Esophagus mucosa (tissue), 1 donor: ENCODE measurements at places on chromosomes 7 and 10. TPM values are rescaled to one million over a fixed set of nuclear protein-coding genes. Genes with fewer than 3 reads are reported as not detected.
A peak's percentile ranks its signal among the peaks of the same experiment; 100 is the strongest.

ANXA8L1 gene
- total RNA-seq, result 193 TPM

MOGAT3 gene
- total RNA-seq, result not detected

GRCh38 chr10:44571701-44572100 is 186.8 kb upstream of the CXCL12 start:
- no peak for ATAC-seq

DNA sequence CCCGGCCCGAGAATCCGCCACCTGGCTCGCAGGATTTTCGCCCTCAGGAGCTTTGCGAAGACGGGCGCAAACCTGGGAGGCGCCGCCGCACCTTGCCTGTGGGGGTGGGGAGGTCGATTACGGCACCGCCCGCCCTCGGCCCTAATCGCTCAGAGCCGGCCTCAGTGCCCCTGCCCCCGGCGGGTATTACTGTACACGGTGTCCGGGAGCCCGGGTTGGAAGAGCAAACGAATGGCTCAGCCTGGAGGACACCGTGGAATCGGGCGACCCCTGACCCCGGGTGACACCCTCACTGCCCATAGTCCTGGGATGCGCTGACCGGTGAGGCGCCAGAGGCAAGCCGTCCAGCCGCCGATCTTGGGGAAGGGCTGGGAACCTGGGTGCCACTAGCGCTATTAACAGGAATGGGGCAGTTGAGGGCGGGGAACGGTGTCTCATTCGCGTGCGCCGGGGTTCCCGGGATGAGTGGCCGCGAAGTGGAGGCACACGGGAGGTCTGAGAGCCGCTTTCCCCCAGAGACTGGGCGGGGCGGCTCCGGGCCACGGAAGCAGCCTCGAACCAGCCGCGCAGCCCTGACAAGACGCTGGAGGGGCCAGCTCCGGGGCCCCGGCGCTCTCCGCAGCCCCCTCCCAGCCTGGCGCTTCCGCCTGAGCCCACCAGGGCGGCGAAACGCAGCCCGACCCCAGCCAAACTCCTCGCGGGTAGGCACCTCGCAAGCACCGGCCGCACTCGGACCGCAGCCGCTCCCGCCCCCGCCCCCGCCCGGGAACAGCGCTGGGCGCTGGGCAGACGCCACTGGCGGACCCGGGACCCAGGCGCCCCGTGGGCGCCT is 167.5 kb downstream of the NRF1 start:
- ATAC-seq, result peak; percentile 10

GRCh38 chr7:84492098-84493034 is 297.8 kb upstream of the SEMA3A start:
- no peak for ATAC-seq

DNA sequence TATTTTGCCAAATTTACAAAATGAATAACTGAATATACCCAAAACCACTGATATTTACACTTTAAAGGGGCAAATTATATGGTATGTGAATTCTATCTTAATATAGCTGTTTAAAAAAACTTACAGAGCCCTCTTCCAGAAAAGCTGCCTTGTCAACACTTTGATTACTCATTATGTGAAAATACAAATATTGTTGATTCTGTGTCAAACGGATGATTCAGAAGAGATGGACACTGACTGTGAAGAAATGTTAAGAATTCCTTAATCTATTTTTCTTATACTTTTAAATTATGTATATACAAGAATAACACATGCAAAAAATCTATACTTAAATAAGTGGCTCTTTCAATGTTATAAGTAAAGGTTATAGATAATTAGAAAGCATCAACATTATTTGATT is 41.5 kb downstream of the SMURF1 start:
- no peak for ATAC-seq

DNA sequence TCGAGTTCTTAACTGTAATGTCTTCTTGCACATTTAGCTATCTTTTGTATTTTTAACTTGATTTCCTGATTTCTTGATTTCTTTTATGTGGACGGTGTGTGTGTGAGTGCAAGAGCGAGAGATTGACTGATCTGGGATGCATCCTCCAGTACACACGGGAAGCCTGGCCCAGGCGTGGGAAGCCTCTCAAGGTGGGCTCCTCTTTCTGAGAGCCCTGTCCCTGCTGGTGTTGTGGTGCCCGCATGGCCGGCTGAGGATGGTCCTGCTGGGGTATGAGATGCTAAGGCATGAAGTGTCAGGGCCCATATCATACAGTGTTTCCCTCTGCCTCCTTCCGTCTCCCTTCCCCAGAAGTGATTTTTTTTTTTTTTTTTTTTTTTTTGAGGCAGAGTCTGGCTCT is 130.8 kb upstream of the TCERG1L start:
- ATAC-seq, result no peak

GRCh38 chr7:68840991-68841390 is 757.3 kb upstream of the AUTS2 start:
- no peak for ATAC-seq

CFAP46 gene
- 0.64 TPM for total RNA-seq

DNA sequence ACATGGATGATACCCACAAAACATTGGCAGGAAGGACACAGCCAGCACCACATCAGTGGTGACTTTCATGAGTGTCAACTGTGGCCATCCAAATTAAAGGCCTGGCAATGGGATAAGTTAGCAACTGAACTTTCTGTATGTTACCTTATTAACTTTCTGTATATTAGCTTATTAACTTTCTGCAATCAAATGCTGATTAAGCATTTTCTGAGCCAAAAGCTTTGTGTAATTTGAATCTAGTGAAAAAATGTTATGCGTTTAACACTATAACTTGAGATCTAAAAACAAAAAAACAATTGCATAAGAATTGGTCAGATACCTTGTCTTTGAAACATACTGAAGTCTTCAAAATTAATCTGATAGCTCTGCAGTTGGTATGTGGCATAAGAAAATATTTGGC is 159.3 kb downstream of the ZNF33B start:
- ATAC-seq, result no peak

DNA sequence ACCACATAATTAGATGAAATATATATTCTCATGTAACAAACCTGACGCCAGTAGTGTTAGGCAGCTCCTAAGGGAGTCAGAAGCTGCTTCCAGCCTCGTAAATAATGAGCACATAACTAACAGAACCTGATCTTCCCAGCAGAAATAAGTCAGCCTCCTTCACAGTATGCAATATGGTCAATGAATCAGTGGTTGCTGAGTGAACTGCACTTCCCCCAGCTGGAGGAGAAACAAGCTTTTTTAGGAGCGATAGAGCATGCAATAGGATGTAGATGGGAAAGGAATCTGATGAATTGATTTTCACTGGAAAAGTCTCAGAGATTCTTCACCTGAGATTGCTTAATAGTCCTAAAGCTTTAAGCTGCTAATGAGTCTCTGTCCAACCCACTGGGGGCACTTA is 337.2 kb upstream of the LRGUK start:
- no peak for ATAC-seq

- peak; percentile 76 for ATAC-seq
Measured at GRCh38 chr10:6409971-6410643, 170.0 kb downstream of the PRKCQ start.

CACNB2 gene
- total RNA-seq, result 0.40 TPM

FAM20C gene
- 12.6 TPM for total RNA-seq

GOLGA7B gene
- total RNA-seq, result 1.4 TPM

DNA sequence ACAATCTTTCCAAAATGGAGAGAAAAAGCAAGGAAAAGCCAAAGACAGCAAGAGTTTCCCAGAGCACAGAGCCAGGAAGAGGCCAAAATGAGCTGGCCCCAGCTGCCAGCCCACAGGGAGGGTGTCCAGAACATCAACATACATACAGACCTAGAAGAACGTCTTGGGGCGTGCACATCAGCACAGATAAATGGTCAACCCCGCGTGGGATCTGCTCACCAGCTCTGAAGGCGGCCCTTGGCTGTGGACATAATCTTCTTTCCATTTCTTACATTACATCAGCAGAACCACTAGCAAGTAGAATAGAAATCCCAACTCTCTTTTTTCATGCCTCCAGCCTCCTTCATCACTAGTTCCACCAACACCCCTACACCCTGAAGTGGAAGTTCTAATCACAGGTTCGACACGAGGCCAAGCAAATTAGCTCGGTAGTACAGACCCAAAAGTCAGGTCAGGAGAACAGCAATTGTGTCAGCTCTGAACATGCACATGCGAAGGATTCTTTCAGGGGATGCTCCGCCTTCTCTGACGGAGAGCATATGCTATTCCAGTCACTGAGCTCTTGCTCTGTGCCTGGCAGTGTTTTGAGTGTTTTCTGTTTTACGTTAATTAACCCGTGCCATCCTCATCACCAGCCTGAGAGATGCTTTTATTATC is 16.4 kb downstream of the SH3PXD2A start:
- ATAC-seq, result no peak

DNA sequence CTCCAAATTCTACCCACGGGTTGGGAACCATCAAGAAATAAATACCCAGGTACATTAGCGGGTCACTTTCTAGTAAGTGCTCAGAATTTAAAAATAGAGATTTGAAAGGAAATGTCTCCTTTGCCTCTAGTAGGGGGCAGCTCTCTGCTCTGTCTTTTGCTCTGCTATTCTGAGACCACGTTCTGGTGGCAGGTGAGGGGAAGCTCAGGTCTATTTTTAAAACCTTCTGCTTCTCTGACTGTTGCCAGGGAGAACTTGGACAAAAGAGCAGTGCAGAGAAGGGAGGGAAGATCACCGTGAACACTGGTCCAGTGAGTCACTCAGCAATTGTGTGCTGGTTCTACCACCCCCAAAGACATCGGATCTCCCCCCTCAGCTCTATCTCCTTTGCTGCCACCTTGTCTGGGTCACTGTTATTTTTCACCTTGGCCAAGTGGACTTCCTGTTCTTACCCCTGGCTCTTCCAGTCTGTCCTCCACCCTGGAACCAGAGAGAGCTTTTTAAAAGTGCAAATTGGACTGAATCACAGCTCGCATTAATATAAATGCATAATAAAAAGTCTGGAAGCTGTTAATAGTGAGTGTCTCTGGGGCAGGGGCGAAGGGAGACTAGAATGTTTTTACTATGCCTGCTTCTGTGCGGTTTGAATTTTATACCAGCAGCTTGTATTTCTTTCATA is 72.4 kb upstream of the LOXL4 start:
- ATAC-seq, result peak; percentile 41

RBM20 gene
- total RNA-seq, result 3.1 TPM

DNA sequence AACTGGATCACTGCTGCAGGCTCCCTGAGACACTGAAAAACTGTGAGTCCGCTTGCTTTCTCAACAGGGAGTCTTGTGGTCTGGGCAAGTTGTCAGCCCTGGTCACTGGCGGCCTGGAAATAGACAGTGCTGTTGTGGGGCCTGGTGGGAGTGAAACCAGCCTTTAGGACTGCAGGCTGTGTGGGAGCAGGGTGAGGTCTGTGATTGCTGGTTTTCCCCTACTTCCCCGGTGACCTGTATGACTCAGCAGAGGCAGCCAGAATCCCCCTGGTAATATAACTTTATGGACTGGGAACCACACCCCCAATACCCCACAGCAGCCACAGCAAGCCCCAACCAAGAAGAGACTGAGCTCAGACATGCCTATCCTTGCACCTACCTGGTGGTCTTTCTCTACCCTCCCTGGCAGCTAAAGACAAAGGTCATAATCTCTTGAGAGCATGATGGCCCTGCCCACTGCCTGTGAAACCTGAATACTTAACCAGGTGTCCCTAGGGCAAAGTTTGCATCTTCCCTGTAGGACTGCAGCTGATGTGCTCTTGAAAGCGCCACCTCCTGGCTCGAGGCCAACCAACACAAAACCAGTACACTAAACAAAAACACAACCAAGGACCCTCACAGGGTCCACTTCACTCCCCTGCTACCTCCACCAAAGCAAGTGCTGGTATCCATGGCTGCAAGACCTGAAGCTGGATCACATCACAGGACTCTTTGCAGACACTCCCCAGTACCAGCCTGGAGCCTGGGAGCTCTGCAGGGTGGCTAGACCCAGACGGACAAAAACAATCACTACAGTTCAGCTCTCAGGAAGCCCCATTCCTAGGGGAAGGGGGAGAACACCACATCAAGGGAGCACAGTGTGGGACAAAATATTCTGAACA is 7.2 kb upstream of the ADAM22 start:
- no peak for ATAC-seq

DNA sequence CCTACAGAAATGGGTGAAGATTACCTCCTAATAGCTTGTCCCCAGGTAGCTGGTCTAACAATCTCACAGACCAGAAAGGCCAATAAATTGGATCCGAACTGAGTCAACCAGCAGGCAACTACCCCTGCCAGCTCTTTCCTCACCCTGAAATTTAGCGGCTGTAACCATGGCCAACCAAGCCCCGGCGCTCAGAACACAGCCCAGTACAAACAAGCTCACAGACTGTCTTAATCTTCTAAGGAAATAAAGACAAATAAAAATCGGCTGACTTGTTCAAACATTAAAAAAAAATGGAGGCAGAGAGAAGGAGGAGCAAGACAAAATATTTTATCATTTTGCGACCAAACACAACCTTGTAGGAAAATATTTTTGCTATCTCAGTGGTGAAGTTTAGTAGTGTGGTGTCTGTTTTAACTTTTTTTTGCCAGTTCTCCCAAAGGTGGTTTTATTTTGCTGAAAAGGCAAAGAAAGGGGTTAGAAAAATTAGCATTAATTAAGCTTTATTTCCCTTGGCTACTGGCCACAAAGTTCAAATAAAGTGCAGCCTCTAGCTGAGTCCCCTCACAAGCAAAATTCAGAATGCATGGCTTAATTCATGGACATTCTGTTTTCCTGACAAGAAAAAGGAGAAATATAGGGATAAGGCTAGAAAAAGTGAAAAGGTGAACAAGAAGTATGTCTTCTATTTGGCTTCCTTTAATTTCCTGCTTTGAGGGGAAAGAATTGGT is 313.0 kb upstream of the NPVF start:
- no peak for ATAC-seq

DNA sequence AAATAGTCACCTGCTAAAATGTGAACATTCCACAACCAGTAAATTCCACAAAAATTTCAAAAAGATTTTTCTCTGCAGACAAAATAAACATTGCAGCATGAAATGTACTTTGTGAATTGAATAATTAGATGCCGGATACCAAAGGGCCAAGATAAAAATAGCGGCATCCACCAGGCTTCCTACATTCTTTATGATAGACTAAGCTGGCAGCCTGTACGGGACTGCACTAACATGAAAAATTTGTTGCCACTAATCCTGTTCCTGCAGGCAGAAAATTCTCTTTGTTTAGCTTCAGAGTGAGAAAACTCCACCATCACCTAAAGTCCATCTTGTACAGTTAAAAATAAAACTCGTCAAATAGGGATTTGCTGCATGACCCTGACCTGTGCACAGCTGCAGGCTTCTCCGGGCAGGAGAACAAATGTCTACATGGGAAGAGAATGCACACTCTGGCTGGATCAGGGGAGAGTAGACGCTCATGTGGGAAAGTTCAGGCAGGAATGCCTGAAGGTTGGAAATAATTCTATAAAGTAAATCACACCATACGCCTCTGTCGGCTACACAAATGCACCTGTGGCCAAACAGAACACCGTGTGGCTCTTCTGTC is 15.6 kb upstream of the ADO start:
- no peak for ATAC-seq

GRCh38 chr7:47357863-47358262 is 224.0 kb downstream of the TNS3 start:
- no peak for ATAC-seq

CTTNBP2 gene
- total RNA-seq, result 16.9 TPM

- ATAC-seq, result no peak
Measured at GRCh38 chr7:37388811-37389210, 59.9 kb downstream of the ELMO1 start.

GRCh38 chr10:132438091-132439024 is 41.4 kb downstream of the PWWP2B start:
- ATAC-seq, result no peak

VWA2 gene
- 3.5 TPM for total RNA-seq
